Activated gamma-delta T cell (primary cell): ENCODE measurements at places on chromosomes 2 and 18.
A peak's percentile ranks its signal among the peaks of the same experiment; 100 is the strongest.

GRCh38 chr2:217803653-217803960 is 199.2 kb downstream of the TNS1 start:
- no peak for DNase-seq

DNA sequence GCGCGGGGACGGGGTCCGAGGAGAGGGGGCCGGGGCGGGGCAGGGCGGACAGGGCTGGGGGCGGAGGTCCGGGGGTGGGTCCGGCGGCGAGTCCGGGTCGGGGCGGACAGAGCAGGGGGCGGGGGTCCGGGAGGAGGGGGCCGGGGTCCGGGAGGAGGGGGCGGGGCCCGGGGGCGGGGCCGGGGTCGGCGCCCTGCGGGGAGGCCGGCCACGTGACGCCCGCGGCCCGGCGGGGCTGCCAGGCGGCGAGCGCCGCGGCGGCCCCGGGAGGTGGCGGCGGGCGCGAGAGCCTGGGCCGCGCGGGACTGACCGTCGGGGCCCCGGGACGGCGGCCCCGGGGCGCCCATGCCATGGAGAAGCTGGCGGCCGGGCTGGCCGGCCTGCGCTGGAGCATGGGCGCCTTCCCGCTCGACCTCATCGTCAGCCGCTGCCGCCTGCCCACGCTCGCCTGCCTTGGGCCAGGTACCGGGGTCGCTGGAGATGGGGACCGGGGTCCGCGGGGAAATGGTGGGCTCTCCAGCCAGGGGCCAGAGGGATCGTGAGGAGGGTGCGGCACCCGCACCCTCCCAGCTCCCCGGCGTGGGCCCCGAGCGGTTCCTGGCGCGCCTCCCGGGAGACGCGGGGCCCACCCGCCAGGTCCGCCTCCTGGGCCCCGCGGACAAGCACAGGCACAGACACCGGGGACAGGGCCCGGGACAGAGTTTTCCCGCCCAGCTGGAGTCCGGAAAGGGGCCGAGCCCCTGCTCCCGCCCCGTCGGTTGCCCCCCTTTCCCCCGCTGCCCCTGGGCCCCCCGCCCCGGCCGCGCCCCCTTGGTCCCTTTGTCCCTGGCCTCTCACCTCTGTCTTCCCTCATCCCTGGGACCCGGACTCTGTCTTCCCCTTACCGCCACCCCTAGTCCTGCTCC is at the start of gene GAREM2:
TSS of gene GAREM2 (plus strand) at position 218 of the 905 bp plus-strand sequence. CDS start at position 351, 133 bp downstream.
- DNase-seq, result no peak

- DNase-seq, result no peak
These were observed 80.7 kb upstream of the STON1 start for GRCh38 chr2:48449073-48449840.

GRCh38 chr2:12347066-12347493 is 369.7 kb upstream of the TRIB2 start:
- no peak for DNase-seq

GRCh38 chr2:76008001-76008702 is 297.4 kb upstream of the GCFC2 start:
- DNase-seq, result no peak

DNA sequence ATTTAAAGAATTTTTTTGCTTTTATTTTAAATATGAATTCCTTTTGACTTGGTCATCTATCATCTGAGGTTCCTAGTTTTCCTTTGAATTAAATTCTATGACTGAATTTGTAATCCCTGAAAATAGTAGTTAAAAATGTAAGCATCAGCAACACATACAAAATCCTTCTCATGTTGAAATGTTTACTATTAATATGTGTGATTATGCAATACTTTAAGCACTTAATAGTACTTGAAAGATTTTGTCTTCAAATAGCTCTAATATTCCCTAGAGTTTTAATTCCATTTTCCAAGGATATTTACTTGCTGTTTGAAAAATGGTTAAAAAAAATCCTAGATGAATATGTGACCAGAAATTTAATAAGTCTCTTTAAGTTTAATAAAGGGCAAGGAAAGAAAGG is 26.6 kb upstream of the SPATS2L start:
- no peak for DNase-seq

DNA sequence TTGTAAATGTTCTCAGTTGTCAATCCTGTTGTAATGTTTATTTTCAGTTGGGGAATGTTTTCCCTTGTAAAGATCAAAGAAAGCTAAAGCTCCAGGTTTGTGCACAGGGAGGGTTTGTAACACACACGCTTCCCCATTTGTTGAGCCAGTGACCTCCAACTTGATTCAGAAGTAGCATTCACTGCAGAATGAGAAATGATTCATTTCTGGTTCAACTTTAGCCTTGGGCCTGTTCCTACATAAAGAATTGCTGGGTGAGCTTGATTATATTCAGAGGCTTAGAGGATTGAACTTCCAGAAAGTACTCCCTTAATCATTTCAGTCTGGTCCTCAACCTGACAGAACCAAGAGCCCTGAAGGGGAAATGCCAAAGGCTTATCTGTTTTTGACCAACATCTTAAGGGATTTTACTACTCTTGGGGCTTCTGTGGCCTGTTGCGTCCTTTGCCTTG is 70.6 kb upstream of the CAVIN2 start:
- DNase-seq, result no peak

GRCh38 chr2:100077456-100077855 is 64.9 kb downstream of the AFF3 start:
- DNase-seq, result no peak

GRCh38 chr2:28664120-28664842 is 87.3 kb upstream of the PPP1CB start:
- no peak for DNase-seq

GRCh38 chr2:41622301-41622700 is 425.5 kb upstream of the PKDCC start:
- DNase-seq, result no peak

- peak; percentile 12 for DNase-seq
These were observed 1.5 kb upstream of the BCL2L11 start for GRCh38 chr2:111118981-111119821.

DNA sequence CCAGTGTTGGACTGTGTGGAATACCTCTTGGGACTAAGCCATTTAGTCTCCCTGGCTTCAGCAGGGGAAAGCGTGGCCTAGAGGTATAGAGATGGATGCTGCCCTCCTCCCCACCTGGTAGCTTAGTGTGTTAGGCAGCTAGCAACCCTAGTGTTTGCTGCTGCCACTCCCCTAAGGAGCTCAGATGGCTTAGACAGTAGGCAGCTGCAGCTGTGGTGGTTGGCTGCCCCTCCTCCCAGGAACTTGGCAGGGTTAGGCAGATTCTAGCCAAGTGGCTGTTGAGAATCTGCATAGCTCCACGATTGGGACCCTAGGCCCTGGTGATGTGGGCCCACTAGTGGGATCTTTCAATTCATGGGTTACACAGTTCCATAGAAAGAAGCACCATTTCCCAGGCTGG is 550.4 kb upstream of the CHAC2 start:
- DNase-seq, result no peak

DNA sequence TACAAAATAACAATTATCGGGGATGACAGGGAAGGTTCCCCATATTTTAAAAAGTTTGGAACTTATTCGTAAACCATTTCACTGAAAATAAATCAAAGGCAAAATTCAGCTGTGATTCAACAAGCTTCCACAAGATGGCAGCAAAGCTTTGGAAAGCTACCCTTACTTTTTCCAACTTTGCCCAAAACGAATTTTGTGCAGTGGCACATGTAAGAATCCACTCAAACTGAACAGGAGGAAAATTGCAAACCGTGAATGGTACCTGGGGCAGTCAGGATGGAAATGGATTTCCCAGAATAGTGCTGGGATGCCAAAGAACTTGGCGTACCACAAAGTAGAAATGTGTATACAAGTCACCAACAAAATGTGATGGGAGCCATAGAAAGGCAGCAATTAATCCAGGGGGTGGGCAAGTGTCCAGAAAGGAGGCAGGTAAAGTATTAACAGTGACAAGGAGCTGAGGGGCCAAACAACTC is 10.7 kb downstream of the RPL31 start:
- no peak for DNase-seq

- no peak for DNase-seq
These were observed 290.4 kb downstream of the RNF144A start for GRCh38 chr2:7207631-7208030.

GRCh38 chr2:232338759-232339106 is 39.8 kb upstream of the ALPP start:
- no peak for DNase-seq

DNA sequence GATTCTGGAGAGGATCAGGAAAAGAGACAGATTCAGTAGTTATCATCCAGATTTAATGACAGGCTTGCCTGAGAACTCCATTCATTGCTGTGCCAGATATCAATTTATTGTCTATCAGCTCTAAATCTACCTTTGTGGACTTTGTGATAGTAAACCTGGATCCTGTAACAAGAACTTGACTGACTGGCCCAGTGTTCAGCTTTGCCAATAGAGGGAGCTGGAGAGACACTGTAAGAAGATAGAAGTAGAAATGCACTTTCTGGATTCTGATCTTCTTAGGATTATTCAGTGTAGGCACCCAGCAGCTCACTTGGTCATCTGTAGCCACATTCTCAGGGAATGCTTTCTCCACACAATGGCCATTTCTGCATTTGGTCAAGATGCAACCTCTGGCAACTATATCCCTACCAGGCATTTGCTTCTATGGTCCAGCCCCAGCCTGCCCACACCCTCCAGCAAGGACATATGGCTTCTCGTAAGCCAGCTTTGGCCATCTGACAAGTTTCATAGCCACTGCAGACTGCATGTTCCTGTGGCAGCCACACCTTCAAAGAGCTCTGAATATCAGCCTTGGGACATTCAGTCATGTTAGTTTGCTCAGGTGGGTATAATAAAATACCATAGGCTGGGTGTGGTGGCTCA is 6.1 kb upstream of the SERPINB8 start:
- no peak for DNase-seq
